Ovary (tissue), 10 donors: ENCODE measurements at places on chromosomes 7 and 10.
A peak's percentile ranks its signal among the peaks of the same experiment; 100 is the strongest.

DNA sequence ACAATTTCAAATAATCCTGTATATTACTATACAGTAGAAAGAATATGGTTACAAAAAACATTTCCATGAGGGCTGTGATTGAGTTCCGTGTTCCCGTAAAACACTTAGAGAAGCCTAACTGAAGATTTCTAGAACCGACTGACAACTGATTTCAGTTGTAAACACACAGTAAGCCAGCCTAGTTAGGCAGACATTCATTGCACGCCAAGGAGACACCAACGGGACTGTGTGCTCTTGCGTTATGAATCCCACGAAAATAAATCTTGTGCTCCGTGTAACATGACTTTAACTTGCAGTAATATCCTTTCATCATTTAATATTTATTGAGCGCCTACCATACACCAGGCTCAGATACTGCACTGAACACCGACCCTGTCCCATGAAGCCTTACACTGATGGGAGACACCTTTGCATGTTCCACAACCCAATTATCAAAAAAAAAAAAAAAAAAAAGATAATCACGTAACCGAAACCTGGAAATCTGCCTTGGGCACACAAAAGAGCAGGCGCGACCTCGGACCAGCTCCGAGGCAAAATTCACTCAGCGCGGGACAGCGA is 420 bp upstream of the KLHL7 start:
- no peak for DNase-seq

DNA sequence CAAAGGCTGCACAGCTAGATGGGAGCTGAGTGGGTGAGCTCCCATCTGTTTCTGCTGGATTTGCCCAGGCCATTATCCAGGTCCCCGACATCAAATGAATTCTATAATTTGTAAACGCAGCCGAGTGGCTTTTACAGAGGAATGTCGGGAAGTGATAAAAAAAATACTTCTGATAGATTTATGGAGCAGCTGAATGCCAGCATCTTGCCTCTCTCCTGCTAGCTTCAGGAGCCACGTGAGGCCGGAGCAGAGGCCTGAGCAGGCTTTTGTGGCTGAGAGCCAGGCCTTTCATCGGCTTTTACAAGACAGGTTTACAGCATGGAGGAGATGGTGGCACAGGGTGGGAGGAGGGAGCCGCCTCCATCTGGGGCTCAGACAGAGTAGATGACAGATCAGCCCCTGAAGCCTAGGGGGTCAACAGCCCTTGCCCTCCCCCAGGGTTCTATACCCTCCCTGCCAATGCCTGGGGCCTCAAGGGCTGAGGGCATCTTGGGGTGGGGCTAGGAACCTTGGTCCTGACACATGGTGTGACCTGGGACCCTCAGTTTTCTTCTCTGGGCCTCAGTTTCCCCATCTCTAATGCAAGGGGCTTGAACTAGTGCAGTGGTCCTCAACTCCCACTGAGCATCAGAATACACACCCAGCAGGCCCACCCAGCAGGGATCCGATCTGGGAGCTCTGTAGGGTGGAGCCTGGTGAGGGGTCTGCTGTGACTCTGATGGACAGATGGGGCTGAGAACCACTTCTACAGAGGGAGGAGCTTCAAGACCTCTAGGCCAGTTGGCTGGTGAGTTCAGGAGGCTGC is 44.2 kb upstream of the PCBD1 start:
- DNase-seq = no peak

GRCh38 chr10:98150544-98150943 is 16.1 kb downstream of the R3HCC1L start:
- DNase-seq = no peak

DNA sequence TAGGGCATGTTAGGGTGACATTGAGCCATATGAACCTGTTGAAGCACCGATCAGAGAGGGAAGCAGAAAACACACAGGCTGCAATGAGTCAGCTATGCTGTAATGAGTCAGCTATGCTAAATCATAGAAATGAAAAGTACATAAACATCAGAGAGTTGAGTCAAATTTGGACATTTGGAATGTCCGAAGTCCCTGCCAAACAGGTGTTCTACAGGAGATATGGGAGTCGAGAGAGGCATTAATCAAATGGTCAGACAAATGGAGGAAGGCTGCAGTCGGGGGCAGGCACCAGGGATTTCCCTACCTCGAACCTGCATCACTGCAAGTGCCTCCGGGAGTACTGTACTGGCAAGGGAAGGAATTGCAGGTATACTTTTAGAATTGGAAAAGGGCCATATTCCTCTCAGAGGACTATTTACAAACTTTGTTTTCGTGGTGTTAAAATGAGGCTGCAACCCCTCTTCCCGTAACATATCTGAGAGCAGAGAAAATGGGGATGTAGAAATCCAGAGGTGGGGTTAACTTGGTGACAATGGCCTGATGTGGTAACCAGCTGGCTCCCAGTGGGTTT is 8.8 kb upstream of the ZC3HAV1 start:
- DNase-seq = no peak

- peak; percentile 83 for DNase-seq
Observed at GRCh38 chr10:133251388-133252222, 13.9 kb downstream of the VENTX start.

DNA sequence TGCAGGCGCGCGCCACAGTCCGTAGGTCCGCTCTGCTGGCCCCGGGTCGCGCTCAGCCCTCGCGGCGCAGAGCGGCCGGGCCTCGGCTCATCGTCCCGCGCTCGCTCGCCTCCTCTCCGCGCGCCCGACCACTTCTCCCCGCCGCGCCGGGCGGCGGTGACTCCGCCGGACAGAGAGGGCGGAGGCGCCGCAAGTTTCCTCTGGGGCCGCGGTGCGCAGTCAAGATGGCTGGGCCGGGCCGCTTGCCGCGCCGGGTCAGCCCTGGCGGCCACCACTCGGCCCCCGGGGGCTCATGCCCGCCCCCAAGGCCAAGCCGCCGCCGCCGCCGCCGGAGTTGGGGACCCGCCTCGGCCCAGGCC is 441 bp downstream of the FZD8 start:
- DNase-seq = no peak

GRCh38 chr10:115026746-115027140 is 66.4 kb upstream of the ATRNL1 start:
- no peak for DNase-seq

GRCh38 chr7:80105701-80106408 is 28.8 kb upstream of the GNAI1 start:
- DNase-seq = no peak

DNA sequence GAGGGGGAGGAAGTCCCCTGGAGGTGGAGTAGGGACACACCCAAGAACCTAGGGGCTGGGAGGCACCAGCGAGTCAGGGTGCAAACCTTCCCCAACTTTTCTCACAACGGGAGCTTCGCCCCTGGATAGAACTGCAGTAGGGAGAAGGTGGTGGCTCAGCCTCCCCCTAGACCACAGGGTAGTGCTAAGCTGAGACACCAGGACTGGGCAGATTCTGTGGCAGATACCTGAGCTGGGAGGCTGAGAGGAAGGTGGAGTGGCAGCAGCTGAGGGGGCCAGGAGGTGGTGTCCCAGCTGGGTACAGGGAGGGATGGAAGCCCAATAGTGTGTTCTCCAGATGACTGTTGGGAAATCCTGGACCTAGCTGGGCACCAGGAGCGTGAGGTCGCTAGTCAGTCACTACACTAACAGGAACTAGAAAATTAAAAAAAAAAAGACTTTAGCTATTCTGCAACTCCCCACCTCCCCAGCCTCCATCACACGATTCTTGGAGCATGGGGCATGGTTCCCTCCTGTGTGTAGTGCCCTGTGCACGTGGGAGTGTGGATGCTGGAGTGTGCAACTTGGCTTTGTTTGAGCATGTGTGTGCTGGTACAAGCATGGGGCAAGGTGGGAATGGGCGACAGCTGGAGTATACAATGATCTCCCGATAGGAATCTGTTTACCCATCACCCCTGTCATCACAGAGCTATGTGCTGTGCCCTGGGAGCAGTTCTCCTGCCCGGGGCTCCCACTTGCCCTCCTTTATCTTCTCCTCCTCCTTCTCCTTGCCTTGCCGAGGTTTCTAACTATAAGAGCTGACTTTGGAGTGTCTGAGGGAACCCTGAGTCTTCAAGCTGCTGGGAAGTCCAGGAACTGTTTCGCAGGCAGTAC is 8.8 kb upstream of the TRPV6 start:
- DNase-seq = no peak

GRCh38 chr10:78811174-78811573 is 257.6 kb upstream of the ZMIZ1 start:
- no peak for DNase-seq

GRCh38 chr10:124318811-124319210 is 99.9 kb downstream of the OAT start:
- no peak for DNase-seq

- DNase-seq = no peak
Observed at GRCh38 chr7:412313-412710, 107.3 kb downstream of the PDGFA start.

GRCh38 chr10:124064676-124065075 is 28.7 kb downstream of the CHST15 start:
- no peak for DNase-seq

- DNase-seq = no peak
Observed at GRCh38 chr10:92242380-92242779, 48.5 kb downstream of the CPEB3 start.

DNA sequence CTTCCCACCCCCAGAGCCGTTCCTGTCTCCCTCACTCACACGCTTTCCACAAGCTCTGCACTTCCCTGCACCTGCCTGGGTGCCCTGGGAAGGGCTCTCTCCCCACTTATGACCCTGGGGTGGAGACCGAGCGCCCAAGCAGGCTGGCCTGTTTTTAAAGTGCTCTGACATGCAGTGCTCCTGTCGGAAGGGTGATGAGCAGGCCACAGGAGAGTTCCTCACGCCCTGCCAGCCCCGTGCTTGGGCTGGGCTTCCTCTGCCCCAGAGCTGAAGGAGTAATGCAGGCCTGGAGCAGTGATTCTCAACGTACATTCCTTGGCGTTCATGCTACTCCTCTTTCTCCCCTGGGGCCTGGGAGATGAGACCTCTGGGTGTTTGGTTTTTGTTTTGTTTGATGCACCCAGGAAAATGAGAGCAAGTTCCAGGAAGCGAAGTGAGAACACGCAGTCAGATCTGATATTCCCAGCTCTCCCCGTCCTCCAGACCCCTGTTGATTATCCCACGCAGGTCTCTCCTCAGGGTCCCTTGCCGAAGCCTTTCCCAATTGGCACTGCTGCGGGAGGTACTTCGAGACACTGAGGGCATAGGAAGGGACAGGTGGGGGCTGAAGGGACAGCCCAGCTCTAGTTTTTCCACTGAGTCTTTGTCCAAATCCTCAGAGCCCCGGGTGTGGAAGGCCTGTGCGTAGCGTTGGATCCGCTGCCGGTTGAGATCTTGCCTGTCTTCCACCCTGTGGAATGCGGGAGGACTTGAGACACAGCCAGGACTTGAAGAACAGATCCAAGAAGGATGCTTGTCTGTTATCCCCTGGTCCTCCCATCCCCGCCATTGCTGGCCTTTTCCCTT is 14.1 kb downstream of the TRPV6 start:
- DNase-seq = no peak

GRCh38 chr7:26479581-26479980 is 187.9 kb downstream of the SNX10 start:
- no peak for DNase-seq

- DNase-seq = no peak
Observed at GRCh38 chr7:101155303-101155702, 1.0 kb downstream of the AP1S1 start.

DNA sequence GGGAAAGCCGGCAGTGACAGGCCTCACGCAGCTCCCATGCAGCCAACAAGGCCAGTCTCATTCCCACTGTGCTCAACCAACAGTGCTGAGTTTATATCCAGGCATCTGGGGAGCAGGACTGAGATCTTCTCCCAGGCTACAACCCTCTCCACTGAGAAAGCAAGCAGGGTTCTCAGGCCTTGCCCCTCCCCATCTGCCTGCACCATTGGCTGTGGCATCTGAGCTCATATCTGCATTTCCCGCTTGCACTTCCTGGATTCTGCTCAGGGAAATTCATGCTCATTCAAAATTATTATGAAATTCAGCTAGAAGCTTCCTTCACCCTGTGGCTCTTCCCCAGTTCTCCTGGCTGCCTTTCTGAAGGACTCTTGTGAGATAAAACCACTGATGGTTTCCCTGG is 1029.0 kb downstream of the GRM8 start:
- DNase-seq = no peak

DNA sequence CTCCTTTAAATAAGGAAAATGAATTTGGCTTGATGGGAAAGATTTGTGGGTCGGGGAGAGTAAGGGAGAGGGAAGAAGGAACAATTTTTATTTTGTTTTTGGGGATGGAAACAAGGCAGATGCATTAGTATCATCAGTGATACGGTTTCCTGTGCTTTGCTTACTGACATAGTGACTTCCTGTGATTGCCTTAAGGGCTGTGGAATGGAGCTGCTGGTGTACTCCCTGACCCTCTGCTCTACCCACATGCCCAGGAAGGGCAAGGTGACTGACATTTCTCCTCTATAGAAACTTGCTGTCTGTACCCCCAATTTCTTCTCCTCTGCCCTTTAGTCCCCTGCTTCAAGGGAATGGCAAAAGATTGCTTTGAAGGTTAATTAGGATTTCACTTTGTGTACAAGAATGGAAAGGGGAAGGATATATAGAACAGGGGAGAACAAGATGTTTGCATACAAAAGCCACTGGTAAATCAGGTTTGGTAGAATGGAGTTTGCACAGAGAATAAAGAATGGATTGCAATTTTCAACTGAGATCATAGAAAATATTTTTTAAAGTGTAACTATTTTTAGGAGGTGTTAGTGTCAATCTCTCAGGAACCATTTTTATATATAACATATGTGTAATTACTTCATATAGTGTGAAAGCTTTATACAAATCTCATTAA is 129.0 kb upstream of the AGR3 start:
- no peak for DNase-seq

DNA sequence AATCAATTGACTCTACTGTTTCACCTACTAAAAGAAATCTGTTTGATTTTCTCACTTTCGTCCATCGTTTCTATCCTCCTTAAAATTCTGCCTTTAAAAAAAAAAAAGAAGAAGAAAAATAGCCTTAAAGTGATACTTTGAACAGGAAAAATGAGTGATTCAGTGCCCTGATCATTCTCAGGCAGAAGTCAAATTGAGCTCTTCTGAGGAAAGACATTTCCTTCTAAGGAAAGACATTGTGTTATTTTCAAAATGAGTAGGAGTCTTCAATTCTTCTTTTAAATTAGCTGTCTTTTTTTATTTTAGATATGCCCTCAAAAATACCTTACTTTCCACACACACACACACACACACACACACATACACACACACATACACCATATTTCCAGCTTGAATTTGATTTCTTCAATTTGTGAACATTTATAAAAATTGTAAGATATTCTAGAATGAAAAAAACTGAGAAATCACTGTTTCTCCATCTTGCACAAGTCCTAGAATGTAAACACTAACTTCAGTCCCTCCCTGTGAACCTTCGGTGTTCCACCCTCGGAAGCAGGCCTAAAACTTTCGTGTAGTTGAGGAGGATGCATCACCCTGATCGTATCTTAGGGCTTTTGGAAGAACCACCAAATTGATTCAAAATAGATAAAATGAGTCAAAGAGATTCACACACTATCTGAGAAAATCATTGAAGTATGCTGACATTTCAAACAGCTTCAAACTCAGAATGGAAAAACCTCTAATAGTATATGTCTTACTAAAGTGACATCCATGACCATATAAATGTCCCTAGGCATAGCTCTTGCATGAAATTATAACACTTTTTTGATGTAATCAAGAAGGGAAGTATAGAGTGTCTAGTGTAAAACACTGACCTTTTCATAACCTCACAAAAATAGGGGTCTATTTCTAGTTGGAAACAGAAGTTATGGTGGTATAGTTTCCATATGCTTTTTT is 270.8 kb downstream of the GATA3 start:
- DNase-seq = no peak

- DNase-seq = no peak
Observed at GRCh38 chr10:77774940-77775391, 137.4 kb upstream of the KCNMA1 start.
